Mesothelial cell of epicardium (in vitro differentiated cells): ENCODE measurements at places on chromosomes 1 and 21. TPM values are rescaled to one million over a fixed set of nuclear protein-coding genes. Genes with fewer than 3 reads are reported as not detected.

Gene NMNAT2
- 0.45 to 1.2 TPM (median 0.69 TPM) in 3 replicates for total RNA-seq

Gene SHE
- total RNA-seq = 0.29 to 0.54 TPM (median 0.47 TPM) in 3 replicates

Gene LRRN2
- total RNA-seq = 3.3 to 4.3 TPM (median 3.9 TPM) in 3 replicates

Gene KRTAP15-1
- total RNA-seq = not detected in 3 replicates

DNA sequence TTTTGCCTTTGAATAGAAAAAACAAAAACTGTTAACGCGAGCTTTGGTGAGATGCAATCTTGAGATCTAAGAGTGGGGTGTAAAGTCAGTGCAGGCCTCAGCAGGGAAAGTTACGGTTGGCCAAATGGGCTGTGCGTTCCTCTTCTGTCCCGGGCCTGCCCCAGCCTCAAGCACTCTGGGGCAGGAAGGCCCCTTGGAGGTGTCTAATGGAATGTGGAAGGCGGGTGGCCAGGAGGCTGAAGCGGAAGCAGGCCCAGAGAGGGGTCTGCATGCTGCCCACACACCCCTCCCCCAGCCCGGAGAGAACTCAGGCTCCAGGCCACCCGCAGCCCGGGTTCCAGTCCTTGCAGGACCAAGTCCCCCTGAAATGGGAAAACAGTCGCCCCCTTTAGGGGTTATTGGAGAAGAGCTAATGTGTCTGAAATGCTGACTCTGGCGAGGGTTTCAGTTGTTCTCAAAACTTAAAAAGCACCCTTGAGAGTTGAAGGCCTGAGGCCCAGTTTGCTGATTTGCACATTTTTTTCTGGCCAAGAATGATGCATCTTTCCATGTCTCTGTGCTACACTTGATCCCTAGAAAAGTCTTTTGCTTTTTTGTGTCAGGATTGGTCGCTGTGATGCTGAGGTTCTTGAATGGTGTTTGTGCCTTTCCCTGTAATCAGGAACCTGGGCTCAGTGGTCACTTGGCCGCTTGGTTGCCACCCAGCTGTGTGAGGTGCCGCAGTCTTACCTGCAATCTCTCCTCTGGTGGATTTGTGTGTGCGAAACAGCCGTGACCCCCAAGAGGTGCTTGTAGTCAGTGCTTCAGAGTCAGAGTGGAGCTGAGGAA, 2.0 kb downstream of the COL18A1 start:
- no peak for DNase-seq

DNA sequence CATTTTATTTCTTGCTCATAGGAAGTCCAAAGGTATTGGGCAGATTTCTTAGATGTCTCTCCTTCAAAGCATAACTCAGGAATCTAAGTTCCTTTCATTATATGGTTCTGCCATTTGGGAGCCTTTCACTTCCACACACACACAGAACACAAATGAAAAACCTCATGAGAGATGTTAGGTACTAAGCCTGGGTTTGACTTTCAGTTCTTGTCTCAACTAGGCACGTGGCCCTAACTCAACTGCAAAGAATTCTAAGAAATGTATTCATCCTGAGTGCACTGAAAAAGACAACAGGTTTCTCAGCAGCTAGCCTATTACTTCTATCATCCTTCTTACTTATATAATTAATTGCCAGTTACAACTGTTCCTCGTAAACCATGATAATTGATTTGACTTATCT, 190.0 kb upstream of the SAMSN1 start:
- DNase-seq = no peak

- no peak for DNase-seq
Measured at GRCh38 chr1:150596095-150596892, 16.9 kb upstream of the MCL1 start.

DNA sequence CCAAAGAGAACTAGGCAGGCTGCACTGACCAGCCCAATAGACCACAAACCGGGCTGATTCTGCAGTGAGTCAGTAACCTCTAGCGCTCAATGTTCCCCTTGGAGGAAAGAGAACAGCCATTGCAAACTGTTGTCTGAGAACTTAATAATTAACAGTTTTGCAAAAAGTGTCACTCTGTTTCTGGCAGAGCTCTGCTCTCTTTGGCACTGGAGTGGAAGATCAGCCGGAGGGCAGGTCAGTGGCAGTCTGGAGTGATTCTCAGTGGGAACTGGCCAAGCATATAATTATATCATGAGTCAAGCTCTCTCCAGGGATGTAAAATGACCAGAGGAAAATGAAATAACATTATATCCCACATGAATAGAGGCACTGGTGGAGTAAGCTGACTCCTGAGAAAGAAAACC, 238.3 kb downstream of the HLX start:
- no peak for DNase-seq

DNA sequence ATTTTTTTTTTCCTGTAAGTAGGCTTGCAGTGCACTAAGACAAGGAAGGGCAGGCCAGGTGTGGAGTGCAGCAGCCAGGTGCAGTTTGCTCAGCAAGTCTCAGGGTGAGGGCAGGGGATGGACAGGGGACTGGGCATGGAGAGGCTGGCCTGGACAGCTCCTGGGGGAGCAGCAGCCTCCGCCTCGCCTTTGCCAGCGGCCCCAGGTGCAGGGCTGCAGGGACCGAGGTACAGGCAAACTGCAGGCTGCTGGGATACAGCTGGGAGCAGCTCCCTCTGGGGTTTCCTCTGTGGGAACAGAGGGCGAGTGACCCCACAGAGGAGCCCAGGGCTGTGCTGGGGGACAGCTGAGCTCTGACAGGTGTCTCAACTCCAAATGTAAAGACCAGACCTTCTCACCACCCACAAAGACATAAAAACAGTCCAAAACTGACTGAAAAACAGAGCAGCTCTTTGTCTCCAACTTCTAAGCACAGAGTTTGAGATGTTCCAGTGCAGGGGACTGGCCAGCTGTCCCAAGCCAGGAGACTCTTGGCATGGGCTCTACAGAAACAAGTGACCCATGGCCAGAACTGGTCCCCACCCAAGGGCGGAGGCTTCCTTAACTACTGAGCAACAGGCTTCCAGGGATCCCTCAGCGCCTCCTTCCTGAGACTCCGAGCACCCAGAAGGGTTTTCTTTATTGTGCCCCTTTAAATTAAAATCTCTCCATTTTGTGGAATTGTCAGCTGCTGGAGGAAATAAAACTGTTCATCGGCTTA, 27.7 kb upstream of the AJAP1 start:
- no peak for DNase-seq

DNA sequence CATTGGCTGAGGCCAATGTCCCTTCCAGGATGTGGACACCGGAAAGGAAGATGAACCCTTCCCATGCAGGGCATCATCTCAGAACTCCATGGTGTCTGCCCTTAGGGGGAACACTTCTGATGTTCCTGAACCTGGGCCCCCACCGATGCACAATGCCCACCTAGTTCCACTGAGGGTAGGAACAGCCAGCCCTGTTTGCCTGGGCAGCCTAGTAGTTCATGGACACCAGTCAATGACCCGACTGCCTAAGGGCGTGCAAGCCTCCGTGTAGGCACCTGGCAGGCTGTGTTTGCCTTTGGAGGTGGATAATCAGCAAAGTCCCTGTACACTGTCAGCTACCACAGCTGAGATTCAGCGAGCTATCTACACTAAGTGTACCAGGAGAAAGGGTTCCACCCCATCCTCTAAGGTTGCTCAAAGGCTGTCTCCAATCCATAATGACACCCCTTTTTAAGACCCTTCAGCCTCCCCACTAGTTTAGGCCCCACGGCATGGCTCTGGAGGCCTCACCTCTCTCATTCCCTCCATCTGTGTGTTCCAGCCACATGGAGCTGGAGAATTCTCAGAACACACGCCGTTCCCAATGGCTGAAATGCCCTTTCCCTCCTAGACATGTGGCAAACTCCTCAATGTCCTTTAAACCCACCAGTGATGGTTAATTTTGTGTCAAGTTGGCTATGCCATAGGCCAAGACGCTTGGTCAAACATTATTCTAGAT, 124.8 kb upstream of the EDN2 start:
- DNase-seq = no peak
